ENCODE measurements at places on chromosomes 13 and 19. TPM values are rescaled to one million over a fixed set of nuclear protein-coding genes. Genes with fewer than 3 reads are reported as not detected.

GRCh38 chr13:111584101-111584672 lies 263.7 kb downstream of the TEX29 start:
- DNase-seq = no peak

DNA sequence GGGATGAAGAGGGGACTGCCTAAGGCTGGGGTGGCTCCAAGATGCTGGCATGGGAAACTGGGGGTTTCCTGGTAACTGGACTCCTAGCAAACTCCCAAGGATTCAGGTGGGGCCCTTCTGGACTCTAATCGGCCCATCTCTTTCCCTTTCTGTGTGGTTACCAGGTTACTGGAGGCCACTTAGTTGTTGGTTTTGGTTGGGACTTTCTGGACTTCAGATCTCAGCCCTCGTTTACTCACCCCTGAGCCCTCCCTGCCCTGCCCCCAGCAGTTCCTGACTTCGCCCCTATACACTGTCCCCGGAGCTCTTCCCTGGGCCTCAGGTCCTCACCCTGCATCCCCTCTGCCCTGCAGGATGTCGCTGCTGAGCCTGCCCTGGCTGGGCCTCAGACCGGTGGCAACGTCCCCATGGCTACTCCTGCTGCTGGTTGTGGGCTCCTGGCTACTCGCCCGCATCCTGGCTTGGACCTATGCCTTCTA lies 328 bp downstream of the CYP4F12 start:
- no peak for DNase-seq

- no peak for DNase-seq
Measured at GRCh38 chr19:2233601-2234280, 2.4 kb downstream of the PLEKHJ1 start.

GRCh38 chr13:64420181-64420580 lies 2810.0 kb downstream of the PCDH9 start:
- no peak for DNase-seq

GRCh38 chr19:5308451-5309437 lies 31.9 kb downstream of the PTPRS start:
- peak; percentile 93 for DNase-seq

DNA sequence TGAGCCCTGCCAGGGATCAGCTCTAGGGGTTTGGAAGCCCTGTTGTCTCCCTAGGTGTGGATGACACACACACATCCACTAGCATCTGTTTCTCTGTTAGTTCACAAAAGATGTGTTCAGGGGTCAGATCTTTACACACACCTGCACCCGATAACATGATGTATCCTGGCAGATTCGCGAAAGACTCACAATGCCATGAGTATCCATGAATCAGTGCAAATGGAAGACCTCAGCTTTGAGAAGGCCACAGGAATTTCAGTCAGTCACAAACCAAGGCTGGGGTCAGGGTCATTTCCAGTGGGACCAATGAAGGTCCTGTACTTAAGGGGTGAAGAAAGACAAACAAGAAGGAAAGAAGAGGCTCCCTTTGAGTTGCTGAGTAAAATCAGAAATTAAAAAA lies 898.2 kb downstream of the UQCRFS1 start:
- no peak for DNase-seq

DNA sequence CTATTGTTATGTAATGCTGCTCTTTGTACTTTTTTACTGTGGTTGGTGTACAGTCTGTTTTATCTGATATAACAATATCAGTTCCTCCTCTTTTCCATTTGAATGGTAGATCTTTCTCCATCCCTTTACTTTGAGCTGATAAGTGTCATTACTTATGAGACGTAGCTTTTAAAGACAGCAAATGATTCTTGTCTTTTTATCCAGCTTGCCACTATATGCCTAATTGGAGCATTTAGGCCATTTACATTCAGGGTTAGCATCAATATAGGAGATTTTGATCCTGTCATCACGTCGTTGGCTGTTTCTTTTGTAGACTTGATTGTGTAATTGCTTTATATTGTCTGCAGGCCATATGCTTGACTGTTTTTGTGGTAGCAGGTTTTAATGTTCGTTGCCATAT lies 894.2 kb upstream of the ATXN8OS start:
- DNase-seq = no peak

- DNase-seq = no peak
Measured at GRCh38 chr19:29092712-29093552, 120.0 kb downstream of the UQCRFS1 start.

DNA sequence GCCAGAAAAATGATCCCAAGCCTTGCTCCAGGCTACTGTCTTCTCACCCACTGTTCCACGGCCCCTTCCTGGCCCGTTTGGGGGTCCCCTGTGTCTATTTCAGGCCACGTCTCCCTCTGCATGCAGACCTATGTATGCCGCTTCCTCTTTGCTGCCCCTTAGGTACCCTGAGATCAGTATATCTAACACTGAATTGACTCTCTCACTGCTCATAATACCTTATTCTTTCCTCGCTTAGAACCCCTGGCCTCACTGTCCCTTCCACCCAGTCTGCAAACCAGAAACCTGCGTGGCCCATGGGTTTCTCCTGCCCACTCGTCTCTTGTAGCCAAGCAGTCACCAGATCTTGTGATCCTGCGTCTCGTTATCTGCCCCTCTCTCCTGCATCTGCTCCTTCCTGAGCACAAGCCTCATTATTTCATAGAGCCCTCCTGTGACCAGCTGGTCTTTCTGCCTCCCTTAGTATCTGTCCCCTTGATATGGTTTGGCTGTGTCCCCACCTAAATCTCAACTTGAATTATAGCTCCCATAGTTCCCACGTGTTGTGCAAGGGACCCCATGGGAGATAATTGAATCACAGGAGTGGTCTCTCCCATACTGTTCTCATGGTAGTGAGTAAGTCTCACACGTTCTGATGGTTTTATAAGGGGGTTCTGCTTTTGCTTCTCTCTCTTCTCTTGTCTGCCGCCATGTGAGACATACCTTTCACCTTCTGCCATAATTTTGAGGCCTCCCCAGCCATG lies 109.0 kb upstream of the RNF113B start:
- peak; percentile 24 for DNase-seq

DNA sequence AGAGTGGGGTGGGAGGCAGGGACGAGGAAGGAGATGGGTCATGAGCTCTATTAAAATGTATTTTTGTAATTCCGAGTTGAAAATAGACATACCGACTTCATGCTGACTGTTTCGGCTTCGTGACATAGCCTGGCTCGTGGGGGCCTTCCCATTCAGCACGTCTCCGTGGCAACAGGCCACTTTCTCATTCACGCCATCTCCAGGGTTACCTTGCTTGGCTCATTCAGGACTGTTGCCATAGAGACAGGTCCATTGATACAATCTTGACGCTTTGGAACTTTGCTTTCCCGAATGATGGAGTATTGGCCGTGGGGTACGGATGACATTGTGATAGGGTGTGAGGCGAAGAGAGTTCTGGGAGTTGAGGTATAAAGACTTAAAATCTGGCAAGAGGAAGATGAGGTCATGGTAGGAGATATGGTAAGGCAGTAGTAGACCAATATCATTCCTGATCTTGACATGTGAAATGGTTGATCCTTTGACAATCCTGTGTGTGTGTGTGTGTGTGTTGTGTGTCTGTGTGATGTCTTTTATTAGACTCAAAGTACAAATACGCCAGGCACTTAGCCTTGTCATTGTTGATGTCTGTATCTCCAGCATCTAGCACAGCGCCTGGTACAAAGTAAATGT lies 97.3 kb downstream of the CACNA1A start:
- DNase-seq = no peak

- DNase-seq = no peak
Measured at GRCh38 chr19:2111886-2112285, 15.2 kb downstream of the IZUMO4 start.

DNA sequence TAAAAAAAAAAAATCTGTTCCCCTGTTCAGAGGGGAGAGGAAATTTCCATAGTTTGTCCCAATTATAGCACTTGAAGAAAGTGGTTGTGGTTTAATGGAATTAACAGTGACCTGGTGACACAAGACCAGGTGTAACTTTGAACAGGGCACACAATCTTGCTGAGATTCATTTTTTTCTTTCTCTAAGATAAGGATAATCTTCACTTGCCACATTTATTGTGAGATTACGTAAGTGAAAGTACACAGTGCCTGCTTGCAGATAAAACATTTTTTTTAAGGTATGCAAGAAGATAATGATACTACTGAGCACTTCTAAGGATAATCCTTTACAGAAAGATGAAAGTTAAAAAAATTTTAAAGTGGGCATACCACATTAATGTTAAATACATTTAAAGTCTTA lies 448.1 kb downstream of the DIAPH3 start:
- no peak for DNase-seq

DNA sequence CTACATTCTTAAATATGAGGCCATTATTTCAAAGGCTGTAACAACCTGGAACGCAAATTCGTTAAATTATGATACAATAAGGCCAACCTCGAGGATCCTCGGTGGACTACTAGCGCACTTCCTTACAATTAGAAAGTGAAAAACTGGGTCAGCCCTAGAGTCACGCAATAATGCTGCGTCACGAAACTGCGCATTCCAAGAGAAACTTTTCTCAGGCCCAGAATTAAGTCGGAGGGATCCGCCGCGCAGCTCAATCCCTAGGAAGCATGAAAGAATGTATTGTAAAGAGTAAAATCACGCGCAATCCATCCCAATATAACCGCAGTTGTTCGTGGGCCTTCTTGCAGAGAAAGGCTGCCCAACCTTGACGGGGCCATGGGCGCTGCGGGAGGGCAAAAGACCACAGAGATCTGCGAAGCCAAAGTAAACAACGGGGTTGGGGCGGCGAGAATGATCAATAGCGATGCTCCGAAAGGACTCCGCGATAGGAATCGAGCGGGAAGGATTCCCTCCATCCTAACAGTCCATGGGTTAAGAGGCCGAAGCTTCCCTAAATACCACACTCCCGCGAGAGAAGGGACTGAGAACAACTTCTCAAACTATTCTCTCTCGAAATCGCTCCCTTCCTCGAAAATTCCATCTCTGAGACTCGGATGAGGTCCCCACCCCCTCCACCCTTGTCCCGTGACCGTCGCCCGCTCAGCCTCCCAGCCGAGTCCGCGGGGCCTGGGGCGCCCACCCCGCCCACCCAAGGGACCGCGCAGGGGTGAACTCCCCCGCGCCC lies 564 bp downstream of the SPART start:
- peak; percentile 79 for DNase-seq

- no peak for DNase-seq
Measured at GRCh38 chr19:41682437-41682836, 5.6 kb downstream of the CEACAM7 start.

- DNase-seq = peak; percentile 46
Measured at GRCh38 chr13:66665991-66666390, 564.1 kb downstream of the PCDH9 start.

GRCh38 chr13:92300651-92301050 lies 902.2 kb downstream of the GPC5 start:
- DNase-seq = no peak

DNA sequence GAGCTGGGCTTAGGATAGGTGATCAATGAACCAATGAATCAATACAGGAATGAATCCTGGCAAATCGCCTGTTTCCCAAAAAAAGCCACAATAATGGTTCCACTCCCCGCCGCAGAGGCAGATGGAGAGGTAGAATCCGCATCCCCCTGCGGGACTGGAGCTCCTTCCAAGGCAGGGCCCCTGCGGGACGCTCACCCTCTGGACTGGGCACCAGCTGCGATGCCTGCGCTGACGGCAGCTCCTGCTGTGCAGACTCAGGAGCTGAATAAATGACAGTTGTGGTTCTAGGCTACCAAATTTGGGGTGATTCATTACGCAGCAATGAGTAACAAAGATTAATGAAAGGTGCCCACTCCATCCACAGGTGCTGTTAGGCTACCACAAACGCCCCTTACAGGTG lies 8.8 kb upstream of the CDC34 start:
- no peak for DNase-seq

The C3 gene
- not detected for total RNA-seq

The DCT gene
- total RNA-seq = not detected

The TMEM238 gene
- 0.14 TPM for total RNA-seq

The GSX1 gene
- not detected for total RNA-seq

The ZNF121 gene
- total RNA-seq = 71.2 TPM

The KLK1 gene
- 0.13 TPM for total RNA-seq

Measured in SJCRH30 (cell line).